ENCODE measurements at places on chromosomes 4 and X.
A peak's percentile ranks its signal among the peaks of the same experiment; 100 is the strongest.

GRCh38 chr4:90824266-90825150 is 697.3 kb downstream of the CCSER1 start:
- no peak for ATAC-seq

GRCh38 chr4:5050520-5051277 is 581 bp upstream of the STK32B start:
- peak; percentile 95 for ATAC-seq

- no peak for ATAC-seq
These were observed 19.0 kb upstream of the SLC2A9 start for GRCh38 chr4:10040049-10040892.

DNA sequence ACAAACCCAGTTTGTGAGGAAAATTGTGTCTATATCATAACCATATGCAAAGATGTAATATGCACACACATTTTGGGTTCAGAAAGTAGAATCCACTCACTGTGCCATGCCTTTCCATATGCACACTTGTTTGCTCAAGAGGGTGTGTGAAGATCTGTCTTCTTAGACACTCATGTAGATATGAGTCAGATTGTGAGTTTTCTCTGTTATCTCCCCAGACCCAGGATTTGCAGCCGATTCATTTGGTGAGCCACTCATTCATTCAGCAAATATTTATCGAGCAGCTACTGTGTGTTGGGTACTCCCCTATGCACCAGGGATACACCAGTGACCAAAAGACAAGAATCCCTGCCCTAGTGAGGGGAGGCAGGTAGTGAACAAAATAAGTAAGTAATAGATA is 81.5 kb downstream of the CLCN5 start:
- no peak for ATAC-seq

DNA sequence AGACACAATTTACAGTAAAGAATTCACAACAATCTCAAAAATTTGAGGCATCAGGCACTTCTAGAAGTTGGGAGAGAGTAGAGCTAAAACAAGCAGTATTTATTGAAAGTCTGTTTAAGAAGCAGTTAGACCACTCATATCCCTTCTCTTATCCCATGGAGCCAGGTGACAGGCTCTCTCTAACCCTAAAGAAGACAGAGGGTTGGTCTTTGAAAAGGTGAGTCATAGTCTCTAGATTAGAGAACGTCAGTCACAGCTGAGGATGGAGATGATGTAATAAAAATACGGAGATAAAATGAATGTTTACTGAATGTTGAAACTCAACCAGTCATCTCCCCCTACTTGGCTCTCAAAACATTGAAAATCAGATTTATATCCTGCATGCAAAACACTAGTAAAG is 223.8 kb downstream of the CHIC2 start:
- no peak for ATAC-seq

GRCh38 chr4:158314756-158315487 is 104.6 kb downstream of the TMEM144 start:
- peak; percentile 40 for ATAC-seq

DNA sequence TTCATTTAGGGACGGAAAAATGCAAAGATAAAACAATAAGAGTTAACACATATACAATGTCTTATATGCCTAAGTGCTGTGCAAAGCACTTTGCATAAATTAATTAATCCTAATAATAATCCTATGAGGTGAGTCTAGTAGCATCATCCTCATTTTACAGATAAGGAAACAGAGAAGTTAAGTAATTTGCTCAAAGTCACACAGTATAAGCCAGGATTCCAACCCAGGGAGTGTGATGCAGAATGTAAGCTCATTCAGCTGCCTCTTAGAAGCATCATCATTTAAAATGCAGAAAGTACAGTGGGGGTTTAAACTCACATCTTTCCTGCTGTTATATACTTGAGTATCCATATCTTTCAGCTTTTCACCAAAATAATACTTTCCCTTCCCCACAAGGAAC is 203.7 kb downstream of the LARP7 start:
- no peak for ATAC-seq

DNA sequence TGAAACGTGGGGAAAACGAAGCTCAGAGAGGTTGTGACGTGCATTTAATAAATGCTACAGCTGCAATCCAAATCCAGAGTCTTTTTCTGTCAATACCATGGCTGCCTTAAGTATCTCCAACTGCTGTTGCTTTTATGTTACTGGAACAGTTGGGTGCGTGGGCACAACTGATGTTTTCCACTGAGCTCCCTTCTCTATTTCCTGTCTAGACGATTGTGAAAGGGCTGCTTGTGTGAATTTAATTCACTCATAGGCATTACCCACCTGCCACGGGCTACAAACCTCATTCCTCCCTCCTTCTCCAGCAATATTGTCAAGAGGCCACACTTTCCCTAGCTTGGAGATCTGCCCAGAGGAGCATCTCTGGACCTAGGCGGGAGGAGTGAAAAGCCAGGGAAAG is 526.0 kb downstream of the MID1IP1 start:
- ATAC-seq: no peak

DNA sequence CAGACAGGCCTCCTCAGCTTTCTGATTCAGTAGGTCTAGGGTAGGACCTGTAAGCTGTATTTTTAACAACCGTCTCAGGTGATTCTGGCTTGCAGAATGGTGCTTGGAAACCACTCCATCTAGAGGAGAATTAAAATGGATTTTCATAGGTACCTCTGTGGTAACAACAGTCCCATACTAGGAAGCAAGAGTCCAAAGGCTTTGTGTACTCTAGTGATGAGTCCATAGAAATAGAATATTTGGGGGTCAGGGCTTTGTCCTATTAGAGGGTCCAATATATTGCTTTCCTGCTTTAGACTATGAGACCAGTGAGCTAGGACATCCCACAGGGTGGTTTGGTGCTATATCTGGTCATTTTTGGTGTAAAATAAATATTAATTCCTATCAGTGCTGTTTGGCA is 242.0 kb downstream of the SCFD2 start:
- no peak for ATAC-seq

DNA sequence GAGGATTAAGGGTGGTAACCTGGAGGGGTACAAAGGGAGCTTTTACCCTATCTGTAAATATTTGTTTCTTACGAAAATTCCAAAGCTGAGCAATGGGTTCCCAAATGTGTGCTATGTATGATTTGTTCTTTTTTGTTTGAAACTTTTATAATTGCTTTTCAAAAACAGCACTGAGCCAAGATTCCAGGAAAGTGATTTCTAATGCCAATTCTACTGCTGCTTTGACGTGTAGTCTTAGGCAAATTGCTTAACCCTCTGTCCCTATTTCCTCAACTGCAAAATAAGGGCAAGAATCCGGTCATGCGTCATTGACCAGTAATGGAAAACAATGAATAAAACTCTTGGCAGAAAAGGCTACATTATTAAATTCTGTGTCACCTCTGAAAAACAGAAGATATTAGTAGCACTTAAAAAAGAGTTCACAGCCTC is 454.7 kb downstream of the IL15 start:
- peak; percentile 32 for ATAC-seq

GRCh38 chrX:99750721-99751120 is 659.4 kb downstream of the PCDH19 start:
- no peak for ATAC-seq

DNA sequence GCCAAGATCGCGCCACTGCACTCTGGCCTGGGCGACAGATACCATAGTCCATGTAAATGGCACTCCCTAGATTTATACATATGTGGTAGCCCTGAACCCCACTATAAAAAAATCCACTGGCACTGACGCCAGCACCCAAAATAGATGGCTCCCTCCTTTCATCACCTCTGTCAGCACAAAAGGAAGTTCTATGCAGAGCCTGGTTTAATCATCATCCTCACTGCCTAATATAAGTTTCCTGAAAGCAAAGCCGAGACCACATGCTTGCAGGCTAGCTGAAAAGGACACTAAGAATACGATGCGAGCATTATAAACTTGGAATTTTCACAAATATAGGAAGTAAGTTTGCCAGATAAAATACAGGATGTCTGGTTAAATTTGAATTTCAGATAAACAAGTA is 27.5 kb upstream of the DOCK11 start:
- ATAC-seq: no peak

DNA sequence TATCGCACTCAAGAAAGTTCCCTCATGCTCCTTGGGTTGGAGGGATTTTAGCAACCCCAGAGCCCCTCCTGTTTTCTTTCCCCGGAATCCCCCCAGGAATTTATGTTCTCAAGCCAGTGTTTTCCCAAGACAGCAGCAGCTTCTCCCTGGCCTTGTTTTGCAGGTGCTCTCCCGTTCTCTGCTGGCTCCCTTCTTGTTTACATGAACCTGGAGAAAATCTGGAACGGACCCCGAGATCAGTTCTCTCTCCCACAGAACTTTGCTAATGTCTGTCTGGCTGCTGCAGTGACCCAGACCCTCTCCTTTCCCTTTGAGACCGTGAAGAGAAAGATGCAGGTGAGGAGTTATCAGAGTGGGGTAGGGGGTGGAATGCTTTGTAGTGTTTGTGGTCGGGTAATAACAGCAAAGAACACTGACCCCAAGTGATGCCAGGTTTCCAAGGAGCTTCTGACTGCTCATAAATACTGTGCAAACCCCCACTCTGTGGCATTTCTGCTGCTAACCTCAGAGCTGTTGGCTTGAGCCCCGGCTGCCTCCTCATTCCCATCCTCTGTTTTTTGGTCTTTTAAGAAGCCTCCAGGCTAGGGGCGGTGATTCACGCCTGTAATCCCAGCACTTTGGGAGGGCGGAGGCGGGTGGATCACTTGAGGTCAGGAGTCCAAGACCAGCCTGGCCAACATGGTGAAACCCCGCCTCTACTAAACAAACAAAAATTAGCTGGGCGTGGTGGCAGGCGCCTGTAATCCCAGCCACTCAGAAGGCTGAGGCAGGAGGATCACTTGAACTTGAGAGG is 11.1 kb downstream of the SLC25A43 start:
- ATAC-seq: peak; percentile 85

DNA sequence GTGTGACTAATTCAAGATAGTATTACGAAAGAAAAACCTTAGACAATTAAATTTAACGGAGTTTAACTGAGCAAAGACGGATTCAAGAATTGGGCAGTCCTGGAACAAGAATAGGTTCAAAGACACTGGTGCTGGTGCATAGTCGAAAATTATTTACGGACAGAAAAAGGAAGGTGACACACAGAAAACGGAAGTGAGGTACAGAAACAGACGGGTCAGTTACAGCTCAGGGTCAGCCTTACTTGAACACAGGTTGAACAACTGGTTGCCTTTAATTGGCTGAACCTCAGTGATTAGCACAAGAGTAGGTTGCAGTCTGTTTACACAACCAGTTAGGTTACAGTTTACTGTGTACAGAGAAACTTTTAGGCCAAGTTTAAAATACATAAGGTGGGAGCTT is 31.5 kb downstream of the KLHL8 start:
- ATAC-seq: no peak

DNA sequence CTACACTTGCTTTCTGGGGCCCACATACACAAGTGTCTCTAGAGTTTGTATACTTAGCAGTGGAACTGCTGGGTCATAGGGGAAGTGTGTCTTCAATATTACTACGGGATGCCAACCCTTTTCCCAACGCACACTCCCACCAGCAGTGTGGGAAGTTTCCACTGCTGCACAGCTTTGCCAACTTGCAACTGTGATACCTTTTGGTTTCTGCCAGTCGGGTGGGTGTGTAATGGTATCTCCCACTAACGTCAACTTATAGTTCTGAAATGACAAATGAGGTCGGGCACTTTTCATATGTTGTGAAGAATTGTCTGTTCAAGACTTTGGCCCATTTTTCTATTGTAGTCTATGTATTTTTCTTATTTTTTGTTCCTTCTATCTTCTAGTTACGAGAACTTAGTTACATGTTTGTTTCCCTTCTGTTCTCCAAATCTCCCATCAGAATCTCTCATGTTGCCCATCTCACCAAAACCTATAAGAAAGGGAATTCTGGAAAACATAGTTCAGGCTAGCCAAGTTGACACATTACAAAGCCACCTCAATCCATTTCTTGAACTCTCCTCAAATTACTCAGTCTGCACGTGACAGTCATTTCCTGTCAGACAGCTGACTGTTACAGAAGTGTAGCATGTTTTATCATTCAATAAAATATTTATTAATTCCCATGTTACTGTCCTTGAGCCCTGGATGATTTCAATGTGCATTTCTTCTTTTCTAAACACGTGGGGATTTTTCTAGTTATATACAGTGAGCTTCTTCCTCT is 30.7 kb downstream of the PNMA6E start:
- ATAC-seq: no peak

GRCh38 chrX:130857207-130857606 is 45.8 kb downstream of the ENOX2 start:
- ATAC-seq: no peak

DNA sequence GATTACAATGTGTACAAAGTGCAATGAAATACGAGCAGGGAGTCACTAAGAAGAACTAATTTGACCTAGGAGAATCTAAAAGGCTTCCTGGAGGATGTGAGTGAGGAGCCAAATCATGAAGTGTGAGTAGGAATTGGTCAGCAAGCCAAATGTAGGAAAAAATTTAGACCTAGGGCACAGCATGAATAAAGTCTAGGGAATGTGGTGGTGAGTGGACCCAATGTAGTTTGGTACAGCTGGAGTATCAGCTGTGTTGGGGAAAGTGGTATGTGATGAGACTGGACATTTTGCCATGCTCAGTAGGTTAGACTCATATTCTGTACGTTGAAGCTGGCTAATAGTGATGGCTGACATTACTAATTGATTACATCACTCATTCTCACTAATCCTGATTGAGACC is 191.0 kb downstream of the AFF2 start:
- no peak for ATAC-seq

DNA sequence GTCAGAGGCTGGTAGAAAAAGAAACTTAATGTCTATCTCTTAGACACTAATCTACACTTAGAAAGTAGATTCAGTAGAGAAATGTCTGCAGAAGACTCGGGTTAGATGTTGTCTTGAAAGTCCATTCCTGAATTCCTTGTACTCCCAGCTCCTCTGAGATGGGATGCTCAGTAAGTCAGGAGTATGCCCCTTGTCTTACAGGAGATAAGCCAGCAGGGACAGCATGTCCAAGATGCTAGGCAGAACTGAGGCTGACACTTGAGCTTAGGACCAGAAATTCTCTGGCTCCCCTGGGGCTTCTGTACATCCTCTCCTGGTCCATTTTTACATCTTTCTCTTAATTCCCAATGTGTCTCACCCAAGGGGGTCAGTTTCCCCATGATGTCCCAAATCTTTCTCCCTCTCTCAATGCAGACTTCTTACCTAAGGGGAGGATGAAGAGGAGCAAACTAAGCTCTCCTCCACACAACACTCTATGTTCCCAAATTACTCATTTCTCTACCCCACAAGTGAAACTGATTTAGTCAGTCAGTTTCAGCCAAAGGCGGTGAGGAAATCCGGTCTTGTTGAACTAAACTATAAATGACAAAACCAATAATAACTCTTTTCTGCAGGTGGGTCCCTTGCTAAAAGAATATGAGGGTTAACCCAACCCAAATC is 558.2 kb upstream of the DIPK2B start:
- ATAC-seq: peak; percentile 37

DNA sequence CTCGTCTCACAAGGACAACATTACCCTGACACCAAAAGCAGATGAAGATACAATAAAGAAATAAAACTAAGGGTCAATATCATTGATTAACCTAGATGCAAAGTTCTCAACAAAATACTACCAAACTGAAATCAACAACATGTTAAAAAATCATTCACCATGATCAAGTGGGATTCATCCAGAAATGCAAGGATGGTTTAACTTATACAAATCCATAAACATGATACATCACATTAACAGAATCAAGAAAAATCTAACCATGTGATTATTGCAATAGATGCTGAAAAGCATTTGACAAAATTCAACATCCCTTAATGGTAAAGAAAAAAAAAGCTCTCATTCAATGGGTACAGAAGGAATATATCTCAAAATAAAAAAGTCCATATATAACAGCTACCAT is 514.9 kb downstream of the TMA16 start:
- ATAC-seq: no peak
